Stimulated activated CD4-positive, alpha-beta T cell treated with anti-CD3 and anti-CD28 coated beads, Interleukin-4, amount 100 ng/mL, for 4 hours (primary cell): ENCODE measurements at places on chromosomes 3 and 15.
A peak's percentile ranks its signal among the peaks of the same experiment; 100 is the strongest.

DNA sequence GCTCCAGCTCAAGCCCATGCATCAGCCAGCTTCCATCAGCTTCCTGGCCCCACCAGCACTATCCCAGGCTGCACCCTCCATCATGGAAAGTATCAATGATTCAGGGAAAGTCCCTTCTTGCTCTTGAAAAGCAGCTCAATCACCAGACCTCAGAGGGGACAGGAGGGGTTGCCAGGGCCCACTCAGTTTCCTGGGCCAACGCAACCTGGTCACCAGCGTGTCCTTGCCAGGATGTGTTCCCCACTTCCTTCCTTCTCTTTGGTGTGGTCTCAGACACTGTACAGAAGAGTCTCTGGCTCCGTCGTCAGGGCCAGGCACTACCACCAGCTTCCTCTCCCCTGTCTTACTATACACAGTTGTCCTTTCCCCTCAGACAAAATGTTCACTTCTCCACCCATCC lies 3.0 kb downstream of the HDC start:
- DNase-seq: peak; percentile 66

GRCh38 chr3:123620343-123620742 lies 35.5 kb upstream of the HACD2 start:
- DNase-seq: no peak

DNA sequence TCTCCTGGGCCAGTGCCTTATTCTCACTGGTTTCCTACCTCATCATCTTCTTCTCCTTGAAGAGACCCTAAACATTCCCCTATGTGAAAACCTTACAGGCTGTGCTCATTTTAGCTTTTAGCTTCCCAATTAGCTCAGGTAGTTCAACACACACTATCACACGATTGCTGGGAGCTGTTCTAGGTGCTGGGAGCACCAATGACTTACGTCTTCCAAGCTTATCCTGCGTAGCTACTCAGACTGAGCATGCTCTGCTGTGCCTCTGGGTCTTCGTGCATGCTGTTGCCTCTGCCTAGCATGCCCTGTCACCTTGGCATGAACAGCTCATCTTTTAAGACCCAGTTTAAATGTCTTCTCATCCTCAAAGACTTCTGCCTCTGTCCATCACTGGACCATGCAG lies 55.7 kb upstream of the APEH start:
- no peak for DNase-seq

- no peak for DNase-seq
These were observed 3.8 kb downstream of the VEPH1 start for GRCh38 chr3:157499342-157499963.

GRCh38 chr15:29670266-29670665 lies 152.0 kb downstream of the TJP1 start:
- DNase-seq: no peak

GRCh38 chr3:110756705-110757104 lies 314.9 kb upstream of the NECTIN3 start:
- DNase-seq: no peak

GRCh38 chr3:101567528-101568317 lies 6.1 kb downstream of the TRMT10C start:
- peak; percentile 24 for DNase-seq

DNA sequence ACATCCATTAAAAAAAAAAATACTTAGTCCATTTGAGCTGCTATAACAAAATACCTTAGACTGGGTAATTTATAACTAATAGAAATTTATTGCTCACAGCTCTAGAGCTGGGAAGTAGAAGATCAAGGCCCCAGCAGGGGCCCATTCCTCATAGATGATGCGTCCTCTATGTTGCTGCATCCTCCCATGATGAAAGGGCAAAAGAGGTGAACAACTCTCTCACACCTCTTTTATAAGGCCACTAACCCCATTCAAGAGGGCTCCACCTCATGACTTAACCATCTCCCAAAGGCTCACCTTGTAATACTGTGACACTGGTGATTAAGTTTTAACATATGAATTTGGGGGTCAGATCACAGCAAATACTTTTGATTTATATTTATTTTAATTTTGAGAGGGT lies 3.0 kb upstream of the TLNRD1 start:
- no peak for DNase-seq
